ENCODE measurements at places on chromosomes 7 and 10. TPM values are rescaled to one million over a fixed set of nuclear protein-coding genes. Genes with fewer than 3 reads are reported as not detected.
A peak's percentile ranks its signal among the peaks of the same experiment; 100 is the strongest.

- no peak for DNase-seq
Measured at GRCh38 chr10:78473006-78473405, 439.3 kb downstream of the RPS24 start.

GRCh38 chr7:112510001-112510742 is 29.4 kb downstream of the LSMEM1 start:
- DNase-seq, result peak; percentile 53

- DNase-seq, result no peak
Measured at GRCh38 chr7:82039621-82040020, 269.8 kb upstream of the HGF start.

GRCh38 chr10:70354556-70354955 is 27.9 kb downstream of the LRRC20 start:
- no peak for DNase-seq

GRCh38 chr10:105643660-105644059 is 1002.6 kb downstream of the SORCS3 start:
- DNase-seq, result no peak

DNA sequence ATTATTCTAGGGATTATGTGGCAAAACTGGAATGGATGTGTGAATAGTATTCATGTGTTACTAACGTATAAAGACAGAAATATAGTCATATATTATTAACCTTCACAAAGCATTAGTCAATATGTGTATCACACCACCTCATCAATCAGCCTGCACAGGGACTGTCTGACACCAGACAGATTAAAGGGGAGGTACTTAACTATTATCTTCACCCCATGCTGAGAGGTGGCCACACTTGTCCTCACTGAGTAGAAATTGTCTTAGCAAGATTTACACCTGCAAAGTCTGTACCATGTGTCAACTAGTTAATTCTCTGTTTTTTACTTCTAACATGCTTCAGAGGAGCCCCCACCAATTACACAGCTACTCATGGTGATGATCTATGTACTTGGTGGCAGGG is 146.3 kb upstream of the LRGUK start:
- DNase-seq, result no peak

DNA sequence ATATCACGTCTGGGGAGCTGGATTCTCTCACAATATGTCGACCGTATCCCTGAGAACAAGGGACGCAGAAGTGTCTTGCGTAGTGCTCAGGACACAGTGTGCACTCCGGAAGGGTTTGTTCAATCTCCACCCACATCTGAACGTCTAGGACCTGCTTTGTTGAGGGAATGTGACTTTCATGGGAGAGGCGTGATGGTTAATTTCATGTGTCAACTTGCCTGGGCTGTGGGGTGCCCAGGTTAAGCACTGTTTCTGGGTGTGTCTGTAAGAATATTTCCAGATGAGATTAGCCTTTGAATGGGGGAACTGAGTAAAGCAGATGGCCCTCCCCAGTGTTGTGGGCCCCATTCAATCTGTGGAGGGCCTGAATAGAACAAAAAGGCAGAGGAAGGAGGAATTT is 80.4 kb upstream of the SFMBT2 start:
- DNase-seq, result no peak

- peak; percentile 48 for DNase-seq
Measured at GRCh38 chr10:49139846-49140195, 6.0 kb upstream of the FAM170B start.

The LRRC4 gene
- total RNA-seq, result 0.35 TPM

The SCIN gene
- not detected for total RNA-seq

The PNLIPRP3 gene
- total RNA-seq, result 13.4 TPM

Data from foreskin keratinocyte (primary cell).